ENCODE measurements at places on chromosomes 6 and 20.

DNA sequence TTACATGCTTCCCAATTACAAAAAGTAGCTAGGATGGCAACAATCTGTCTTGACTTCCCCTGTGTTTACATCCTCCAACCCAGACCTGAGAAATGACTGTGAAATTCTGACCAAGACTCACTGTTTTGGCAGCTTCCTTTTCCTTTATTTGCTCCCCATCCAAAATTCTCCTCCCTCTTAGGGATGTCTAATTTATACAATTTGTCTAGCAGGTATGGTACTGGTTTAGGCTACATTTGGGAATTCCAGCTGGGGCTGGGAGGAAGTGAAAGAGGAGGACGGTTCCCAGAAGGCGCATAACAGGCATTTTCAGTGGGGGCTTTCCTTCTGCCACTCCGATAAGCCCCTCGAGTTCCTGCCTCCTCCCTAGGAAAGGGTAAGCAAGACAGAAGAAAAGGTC lies 231.5 kb upstream of the BTBD3 start:
- no peak for DNase-seq

DNA sequence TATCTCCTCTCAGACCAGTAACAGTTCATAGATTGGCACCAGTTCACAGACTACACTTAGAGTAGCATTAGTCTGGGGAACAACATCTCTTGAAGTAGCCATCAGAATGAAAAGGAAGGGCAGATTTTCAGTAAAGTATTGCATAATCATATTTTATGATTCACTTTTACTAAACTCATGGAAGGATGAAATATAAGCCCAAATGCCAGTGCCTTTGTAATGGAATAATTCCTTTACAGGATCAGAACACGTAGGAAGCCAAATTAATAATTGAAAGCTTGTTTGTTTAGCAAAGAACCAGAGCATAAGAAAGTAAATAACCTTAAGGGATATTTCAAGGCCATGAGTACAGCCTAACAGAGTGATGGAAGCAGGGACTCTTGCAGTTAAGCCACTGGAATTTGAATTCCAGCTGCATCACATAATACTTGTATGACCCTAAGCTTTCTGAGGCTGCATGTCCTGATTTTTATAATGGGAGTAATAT lies 11.4 kb upstream of the LOC128125822 start:
- no peak for DNase-seq

GRCh38 chr6:36914227-36914794 lies 28.6 kb downstream of the C6orf89 start:
- no peak for DNase-seq

- DNase-seq = no peak
These were observed 52.7 kb downstream of the CDH22 start for GRCh38 chr20:46255440-46256104.

GRCh38 chr20:57433657-57434389 lies 42.6 kb downstream of the RBM38 start:
- DNase-seq = no peak

DNA sequence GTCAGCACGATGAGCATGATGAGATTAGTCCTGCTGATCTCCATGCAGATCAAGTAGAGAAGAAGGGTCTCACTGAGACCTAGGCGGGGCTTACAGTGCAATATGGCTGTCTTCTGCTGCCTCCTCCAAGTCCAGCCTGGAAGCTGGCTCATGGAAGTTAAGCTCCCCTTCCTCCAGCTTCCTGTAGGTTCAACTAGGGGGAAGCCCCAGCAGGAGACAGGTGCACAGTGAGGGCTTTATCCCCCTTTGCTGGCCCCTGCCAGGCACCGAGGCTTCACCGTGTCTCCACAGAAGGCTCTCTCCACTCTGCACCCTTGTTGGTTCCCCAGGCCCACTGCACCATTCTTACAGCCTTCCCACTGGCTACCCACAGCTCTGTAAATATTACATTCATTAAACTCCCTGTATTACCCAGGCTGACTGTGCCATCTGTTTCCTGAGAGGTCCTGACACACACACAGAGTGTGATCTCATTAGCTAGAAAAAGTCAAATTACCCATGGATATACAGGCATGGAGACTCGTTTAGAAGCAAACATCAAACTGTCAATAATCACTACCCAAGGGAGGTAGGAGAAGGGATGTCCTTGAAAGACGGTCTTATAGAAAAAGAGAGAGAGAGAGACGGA lies 90.4 kb downstream of the SLC2A10 start:
- no peak for DNase-seq

DNA sequence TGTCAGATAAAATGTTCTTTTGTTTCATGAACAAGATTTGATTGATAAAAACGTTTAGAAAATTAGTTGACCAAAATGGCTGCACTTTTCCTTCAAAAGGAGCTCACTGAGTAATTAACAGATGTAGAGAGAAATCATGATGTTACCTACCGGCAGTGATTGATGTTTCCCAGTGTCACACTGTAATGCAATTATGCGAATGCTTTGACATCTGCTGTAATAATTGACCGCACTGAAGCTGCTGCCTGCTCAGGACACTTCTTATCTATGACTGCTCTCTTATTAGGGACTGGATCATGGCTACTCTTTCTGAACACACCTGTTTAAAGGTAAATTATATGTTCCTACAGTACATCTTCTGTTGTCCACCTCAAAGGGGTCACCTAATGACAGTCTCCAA lies 94.6 kb downstream of the GPR63 start:
- DNase-seq = no peak

Data from activated CD4-positive, CD25-positive, alpha-beta regulatory T cell (primary cell).